ENCODE measurements at places on chromosomes 16 and 17. TPM values are rescaled to one million over a fixed set of nuclear protein-coding genes. Genes with fewer than 3 reads are reported as not detected.

DNA sequence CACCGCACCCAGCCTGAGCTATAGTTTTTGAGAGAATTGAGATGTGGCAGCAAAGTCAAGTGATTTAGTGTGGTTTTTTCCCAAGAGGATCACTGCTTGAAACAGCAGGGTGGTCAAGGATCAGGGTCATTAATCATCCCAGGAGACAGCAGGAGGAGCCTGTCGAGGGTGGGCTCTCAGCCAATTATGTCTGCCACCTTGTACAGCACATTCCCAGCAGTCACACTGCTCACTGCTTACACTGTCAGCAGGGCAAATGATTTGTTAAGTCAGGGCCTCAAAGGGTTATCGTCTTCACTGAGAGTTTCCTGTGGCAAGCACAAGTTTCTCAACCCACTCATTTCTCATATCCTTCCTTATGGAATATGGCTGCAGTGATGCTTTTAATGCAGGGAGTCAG lies 13.2 kb downstream of the B3GNT9 start:
- no peaks in the 10 kb centered on the region for H3K27me3 ChIP-seq
- no peak overlapping the region for H3K4me3 ChIP-seq
- no peak overlapping the region for H3K27ac ChIP-seq
- DNase-seq: no peak
- peaks cover 71% of the 10 kb centered on the region for H3K36me3 ChIP-seq

DNA sequence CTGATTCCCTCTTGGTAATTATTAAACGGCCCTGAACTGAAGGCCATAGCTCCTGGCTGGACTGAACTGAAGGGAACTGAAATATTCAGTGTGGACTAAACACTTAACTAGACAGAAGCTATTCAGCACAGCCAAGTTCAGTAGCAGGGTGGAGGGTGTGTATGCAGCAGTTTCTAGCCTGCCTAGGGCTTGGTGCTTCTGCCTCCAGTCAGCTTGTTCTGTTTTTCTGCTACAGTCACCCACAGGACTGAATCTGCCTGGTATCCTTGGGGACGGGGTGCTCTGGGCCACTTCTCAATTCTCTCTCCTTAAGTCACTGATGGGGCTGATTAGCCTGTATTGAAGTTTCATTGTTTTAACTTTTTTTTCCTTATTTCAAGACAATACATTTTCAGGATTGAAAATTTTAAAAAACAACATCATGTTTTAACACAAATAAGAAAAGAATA lies 77.1 kb downstream of the WWP2 start:
- no peak for DNase-seq
- peaks cover 12% of the 10 kb centered on the region for H3K36me3 ChIP-seq
- H3K27me3 ChIP-seq: no peaks in the 10 kb centered on the region

- H3K36me3 ChIP-seq: no peaks in the 10 kb centered on the region
- DNase-seq: no peak
- H3K4me3 ChIP-seq: no peak overlapping the region
- no peak overlapping the region for H3K27ac ChIP-seq
- peaks cover 26% of the 10 kb centered on the region for H3K27me3 ChIP-seq
- no peaks in the 10 kb centered on the region for H3K4me1 ChIP-seq
These were observed 2.9 kb downstream of the C17orf67 start for GRCh38 chr17:56830726-56831368.

Gene KRTAP2-3
- total RNA-seq: not detected

DNA sequence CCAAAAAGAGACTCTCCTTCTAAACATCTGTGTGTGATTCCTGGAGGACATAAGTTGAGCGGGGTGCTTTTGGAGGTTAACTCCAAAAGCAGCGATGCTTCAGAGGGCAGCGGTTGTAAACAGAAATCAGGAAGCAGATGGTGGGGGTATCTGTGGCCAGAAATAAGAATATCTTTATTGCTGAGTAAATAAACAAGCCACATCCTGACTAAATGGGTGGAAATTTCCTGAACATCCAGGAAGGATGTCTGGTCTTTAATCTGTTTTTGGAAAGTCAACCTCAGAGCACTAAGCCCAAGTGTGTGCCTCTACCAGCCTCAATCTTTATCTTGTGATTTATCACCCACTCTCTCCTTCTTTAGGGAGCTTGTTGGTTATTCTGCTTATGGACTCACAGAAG lies 123.3 kb downstream of the CDH13 start:
- no peak overlapping the region for H3K27ac ChIP-seq
- H3K4me1 ChIP-seq: no peaks in the 10 kb centered on the region
- no peak for DNase-seq
- no peaks in the 10 kb centered on the region for H3K36me3 ChIP-seq
- H3K4me3 ChIP-seq: no peak overlapping the region
- H3K27me3 ChIP-seq: no peaks in the 10 kb centered on the region

All from endodermal cell (in vitro differentiated cells).